ENCODE measurements at places on chromosomes 1 and 21.

GRCh38 chr1:208028526-208028925, 117.6 kb upstream of the CD34 start:
- no peak for DNase-seq

GRCh38 chr1:182029379-182030331, 31.9 kb downstream of the ZNF648 start:
- peak; percentile 95 for DNase-seq

DNA sequence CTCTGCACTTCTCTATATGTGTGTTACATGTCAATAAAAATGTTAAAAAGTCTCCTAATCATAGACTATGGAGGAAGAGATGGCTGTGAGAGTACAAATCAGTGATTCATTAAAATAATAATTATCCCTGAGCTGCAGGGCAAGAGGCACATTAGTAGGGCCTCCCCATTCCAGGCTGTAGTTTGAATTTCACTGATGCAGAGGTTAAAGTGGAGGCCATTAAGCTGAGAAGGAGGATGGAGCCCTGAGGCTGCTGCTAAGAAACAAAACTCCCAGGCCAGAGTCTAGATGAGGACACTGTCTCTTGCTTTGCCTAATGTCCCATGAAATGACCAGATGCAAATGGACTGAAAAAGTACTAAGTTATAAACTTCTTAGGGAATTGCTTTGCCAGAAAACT, 89.1 kb upstream of the WDR26 start:
- DNase-seq = peak; percentile 1

GRCh38 chr1:226506021-226506420, 42.5 kb upstream of the STUM start:
- DNase-seq = no peak

DNA sequence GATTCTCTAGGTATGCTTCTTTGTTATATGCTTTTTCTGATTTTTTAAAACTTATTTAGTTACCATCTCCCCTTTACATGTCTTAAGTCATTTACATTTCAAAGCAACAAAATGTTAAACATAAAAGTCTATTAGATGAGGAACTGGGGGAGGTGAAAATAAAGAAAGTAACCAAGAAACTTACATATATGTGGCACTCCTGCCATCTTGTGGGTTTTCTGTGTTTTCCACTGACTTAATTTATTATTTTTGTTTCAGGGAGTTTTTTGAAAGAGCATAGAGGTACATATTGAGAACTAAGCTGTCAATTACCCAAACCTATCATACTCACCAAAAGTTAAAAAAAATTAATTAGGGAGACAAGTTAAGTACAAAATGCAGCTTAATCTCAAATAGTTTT, 1531.1 kb downstream of the MRPL39 start:
- DNase-seq = no peak

- DNase-seq = no peak
These were observed 10.7 kb upstream of the FCER1A start for GRCh38 chr1:159291424-159291823.

GRCh38 chr21:26553898-26554297, 19.2 kb downstream of the CYYR1 start:
- no peak for DNase-seq

- DNase-seq = no peak
These were observed 64.7 kb upstream of the NGF start for GRCh38 chr1:115402753-115403184.

- no peak for DNase-seq
These were observed 262.5 kb upstream of the ZP4 start for GRCh38 chr1:238153253-238153652.

DNA sequence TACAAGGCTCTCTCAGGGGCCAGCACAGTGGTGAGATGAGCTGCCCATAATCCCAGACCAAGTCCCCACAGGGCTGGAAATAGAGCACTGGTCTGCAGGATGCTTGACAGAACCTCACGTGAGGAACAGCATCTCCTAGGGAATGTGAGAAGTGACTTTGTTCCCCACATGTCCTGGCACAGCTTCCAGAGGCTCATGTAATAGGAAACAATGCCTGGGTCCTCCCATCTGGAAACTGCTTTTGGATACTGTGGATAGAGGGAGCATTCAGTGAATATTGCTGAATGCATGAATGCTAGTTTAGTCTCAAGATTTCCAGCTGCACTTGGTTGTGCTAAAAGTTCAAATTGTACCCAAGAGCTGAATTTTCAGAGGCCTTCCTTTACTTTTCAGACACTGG, 146.2 kb downstream of the TNR start:
- DNase-seq = no peak

DNA sequence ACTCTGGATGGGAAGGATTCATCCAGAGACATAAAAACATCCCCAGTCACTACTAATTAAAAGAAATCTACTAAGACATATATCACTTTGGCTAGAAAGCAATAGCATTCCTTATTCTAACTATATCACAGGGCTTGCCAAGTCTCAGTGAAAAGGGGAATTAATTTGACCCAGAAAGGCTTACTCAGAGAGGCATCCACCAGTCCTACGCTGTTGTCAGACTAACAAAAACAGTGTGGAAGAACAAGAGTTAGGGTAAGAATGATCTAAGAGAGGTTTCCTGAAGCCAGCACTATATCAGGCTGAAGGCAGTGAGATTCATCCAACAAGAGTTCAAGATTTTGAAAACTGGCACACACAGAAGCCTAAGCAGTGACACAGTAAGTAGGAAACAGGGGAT, 126.1 kb downstream of the GDAP2 start:
- no peak for DNase-seq

DNA sequence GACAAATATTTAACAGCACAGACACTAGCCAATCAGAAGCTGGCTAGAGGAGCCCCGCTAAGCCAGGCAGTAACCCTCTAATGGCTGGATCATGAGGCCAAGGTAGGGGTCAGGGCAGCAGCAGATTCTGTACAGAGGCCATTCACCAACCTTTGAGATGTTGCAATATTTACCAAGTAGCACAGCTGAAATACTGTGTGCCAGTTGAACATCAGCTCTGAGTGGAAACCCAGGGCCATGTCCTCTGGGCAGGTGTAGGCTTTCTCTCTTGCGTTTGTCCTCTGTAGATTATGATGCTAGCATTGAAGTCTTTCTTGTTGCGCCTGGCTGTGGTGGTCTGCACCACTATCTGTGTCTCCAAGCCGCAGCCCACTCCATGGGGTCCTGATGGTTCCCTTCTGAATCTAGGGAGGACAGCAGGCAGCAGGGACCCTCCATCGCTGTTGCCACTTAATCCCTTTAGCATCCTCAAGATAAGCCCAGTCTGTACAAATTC, 2.5 kb upstream of the COG2 start:
- DNase-seq = no peak

DNA sequence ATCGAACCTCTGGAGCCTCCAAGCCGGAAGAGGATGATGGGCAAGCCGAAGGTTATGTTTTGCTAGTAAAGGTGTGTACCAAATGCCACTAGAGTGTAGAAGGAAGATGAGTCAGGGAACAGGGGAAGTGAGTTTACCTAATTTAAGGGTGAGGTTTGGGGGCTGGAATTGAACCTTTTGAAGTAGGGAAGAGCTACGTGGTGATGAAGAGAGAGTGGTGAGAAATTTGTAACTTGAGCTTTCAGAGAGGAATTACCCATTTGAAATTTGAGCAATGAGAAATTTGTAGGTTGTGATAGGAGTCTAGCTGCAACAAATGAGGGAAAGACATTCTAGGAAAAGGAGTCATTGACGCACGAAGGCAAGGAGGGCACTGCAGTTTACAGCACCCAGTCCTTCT, 70.0 kb upstream of the TENT5C start:
- no peak for DNase-seq

GRCh38 chr1:233038581-233038980, 88.2 kb downstream of the NTPCR start:
- no peak for DNase-seq

- no peak for DNase-seq
These were observed 1.9 kb downstream of the TRMT13 start for GRCh38 chr1:100134872-100135271.

- DNase-seq = no peak
These were observed 244.4 kb downstream of the CHRM3 start for GRCh38 chr1:239630767-239631166.

GRCh38 chr1:214967865-214968575, 114.5 kb upstream of the KCNK2 start:
- DNase-seq = no peak

GRCh38 chr21:17119466-17120297, 393.2 kb upstream of the CXADR start:
- DNase-seq = no peak

DNA sequence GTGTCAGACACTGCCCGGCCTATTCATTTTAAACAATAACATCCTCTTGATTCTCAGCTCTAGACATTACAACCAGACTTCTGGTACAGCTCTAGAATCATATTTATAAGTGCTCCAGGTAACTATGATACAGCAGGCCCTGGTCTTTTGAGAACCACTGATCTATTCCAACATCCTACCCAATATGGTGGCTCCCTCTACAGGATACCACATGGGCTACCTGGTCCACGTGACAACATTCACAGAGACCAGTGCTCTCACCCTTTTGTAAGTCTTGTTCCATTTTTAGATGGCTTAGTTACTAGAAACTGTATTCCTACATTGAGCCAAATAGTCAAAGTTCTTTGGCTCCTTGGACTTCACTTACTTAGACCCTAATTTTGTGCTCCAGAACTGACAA, 102.9 kb downstream of the PTPN14 start:
- DNase-seq = no peak

GRCh38 chr1:65431111-65431705, 10.7 kb downstream of the LEPR start:
- peak; percentile 47 for DNase-seq

- no peak for DNase-seq
These were observed 147.8 kb upstream of the ZBTB40 start for GRCh38 chr1:22303816-22304215.

DNA sequence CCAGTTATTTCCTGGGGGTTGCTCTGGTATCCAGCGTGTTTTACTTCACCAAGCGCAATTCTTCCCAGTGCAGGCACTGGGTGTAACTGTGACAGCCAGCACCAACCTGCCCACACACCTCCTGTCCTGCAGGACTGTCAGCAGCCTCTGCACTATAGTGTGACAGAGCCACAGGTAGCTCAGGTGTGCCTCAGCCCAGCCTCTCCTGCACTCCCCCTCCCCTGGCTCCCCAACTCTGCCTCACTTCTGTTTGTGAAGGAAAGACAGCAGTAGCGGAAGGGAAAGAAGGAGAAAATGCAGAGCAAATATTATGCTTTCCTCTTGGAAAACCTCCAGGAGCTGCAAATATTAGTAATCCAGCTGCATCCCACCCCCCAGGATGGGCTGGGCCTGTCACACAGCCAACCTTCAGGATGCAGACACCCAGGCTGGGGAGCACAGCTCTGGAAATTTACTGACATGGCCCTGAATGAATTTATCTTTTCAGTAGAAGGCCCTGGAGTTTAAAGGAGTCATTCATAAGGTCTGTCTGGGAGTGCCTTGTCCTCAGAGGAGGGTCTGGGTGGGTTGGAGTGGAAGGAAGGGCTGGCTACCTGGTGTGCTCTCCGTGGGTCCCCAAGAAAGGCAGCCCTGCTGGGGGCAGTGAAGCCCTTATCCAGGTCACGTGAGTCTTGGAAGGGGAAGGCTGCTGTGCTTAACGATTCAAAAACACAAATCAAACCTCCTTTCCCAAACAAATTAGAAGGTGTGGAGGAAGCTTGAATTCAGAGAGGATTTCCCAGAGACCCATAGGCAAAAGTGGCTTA, 20.9 kb downstream of the CAPN2 start:
- DNase-seq = no peak

- no peak for DNase-seq
These were observed 30.8 kb downstream of the ADAMTS1 start for GRCh38 chr21:26814386-26814785.

GRCh38 chr1:160370561-160371345, 3.9 kb downstream of the NHLH1 start:
- no peak for DNase-seq

- peak; percentile 18 for DNase-seq
These were observed 6.3 kb upstream of the TMEM39B start for GRCh38 chr1:32066489-32066873.

- peak; percentile 13 for DNase-seq
These were observed 63.2 kb downstream of the CD247 start for GRCh38 chr1:167454894-167455785.

GRCh38 chr1:62781841-62782543, 1.9 kb upstream of the ATG4C start:
- DNase-seq = no peak

- DNase-seq = no peak
These were observed 64.9 kb upstream of the FCGR2A start for GRCh38 chr1:161440312-161440894.

DNA sequence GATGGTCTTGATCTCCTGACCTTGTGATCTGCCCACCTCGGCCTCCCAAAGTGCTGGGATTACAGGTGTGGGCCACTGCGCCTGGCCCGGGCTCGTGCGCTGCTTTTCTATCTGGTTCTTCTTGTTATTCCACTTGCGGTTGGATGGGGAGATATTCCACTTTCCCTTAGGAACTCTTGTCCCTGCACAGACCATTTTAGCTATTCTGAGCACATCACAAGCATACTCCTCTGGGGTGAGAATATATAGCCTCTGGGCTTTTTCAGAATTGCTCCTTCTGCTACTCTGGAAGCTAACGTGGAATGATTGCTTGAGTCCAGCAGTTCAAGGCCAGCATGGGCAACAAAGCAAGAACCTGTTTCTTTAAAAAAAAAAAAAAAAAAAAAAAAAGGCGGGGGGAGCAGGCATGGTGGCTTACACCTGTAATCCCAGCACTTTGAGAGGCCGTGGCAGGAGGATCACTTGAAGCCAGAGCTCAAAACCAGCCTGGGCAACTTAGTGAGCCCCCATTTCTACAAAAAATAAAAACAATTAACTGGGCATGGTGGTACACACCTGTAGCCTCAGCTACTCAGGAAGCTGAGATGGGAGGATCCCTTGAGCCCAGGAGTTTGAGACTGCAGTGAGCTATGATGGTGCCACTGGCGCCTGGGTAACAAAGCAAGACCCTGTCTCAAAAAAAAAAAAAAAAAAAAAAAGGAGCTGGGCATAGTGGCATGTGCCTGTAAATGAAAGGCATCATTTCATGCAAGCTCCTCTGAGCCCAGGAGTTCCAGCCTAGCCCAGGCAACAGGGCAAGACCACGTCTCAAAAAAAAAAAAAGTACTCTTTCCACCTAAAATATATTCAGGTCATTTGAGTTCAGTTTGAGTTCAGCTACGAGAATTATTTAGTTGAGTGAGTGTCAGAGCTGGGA, 11.8 kb upstream of the PGD start:
- DNase-seq = no peak
